ENCODE measurements at places on chromosomes 13 and 19.

DNA sequence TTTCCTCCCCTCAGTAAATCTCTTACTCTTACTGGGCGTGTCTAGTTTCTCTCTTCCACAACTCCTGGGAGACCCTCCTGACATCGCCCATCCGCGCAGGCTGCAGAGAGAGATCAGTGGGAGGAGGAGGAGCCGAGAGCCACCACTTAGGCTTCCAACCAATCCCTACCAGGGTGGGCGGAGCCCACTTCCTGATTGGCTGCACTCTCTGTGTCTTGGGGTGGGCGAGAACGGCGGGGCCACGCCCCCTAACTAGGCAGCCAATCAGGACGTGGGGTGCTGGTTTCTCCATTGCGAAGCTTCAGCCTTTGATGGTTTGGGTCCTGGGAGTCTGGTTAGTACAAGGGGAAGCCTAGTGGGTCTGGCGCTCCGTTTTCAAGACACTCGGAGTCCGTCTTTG, at the start of gene PMIS2:
Gene PMIS2 (plus strand): TSS at position 326 of the 400 bp plus-strand sequence. CDS start 87 bp downstream, outside the sequence.
- DNase-seq, result no peak

GRCh38 chr19:38385804-38386257, 2.0 kb downstream of the GGN start:
- no peak for DNase-seq

DNA sequence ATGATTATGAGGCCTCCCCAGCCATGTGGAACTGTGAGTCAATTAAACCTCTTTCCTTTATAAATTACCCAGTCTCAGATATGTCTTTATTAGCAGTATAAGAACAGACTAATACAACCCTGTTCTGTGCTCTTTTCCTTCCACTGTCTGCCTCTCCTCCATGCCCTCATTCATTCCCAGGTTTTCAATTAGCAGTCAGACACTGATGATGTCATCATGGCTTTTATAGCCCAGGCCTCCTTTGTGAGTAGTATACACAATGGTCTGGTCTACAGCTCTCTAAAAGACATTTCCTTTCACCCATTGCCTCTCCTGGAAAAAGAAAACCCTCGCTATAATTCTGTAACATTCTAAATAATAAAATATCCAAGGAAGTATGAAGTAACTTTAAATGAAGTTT, 25.5 kb downstream of the FGF14 start:
- no peak for DNase-seq

DNA sequence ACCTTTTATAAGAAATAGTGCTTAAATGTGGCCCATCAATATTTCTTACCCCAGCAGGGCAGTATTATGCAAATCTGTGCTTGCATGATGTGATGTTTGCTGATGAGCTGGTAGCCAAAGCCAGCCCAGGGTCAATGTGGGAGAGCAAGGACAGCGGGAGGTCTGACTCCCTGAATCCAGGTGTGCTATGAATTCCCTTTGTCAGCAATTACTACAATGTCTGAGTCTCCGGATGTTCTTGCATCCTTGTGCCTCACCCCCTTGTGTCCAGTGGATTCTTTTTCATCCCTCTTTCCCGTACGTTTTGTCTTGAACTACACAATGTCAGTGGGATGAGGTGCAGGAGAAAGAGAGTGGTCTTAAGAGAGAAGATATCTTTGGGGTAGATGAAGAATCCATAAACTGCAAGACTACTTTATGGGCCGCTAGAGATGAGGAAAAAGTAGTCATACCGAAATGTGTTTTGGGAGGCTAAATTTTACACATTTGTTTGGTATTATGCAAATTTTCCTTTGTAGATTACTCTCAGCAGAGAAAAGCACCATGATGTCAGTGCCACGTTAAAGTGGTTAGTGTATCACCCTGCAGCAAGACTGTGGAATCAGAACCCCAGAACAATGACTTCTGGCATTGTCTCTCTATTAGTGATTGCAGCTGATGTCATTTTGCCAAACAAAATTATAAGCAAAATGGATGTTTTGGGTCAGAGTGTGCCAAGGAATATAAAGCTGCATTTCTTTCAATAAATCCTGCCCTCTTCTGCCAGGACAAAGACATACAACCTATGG, 53.5 kb upstream of the TSHZ3 start:
- no peak for DNase-seq

GRCh38 chr13:37446503-37446902, 152.1 kb downstream of the POSTN start:
- DNase-seq, result no peak

DNA sequence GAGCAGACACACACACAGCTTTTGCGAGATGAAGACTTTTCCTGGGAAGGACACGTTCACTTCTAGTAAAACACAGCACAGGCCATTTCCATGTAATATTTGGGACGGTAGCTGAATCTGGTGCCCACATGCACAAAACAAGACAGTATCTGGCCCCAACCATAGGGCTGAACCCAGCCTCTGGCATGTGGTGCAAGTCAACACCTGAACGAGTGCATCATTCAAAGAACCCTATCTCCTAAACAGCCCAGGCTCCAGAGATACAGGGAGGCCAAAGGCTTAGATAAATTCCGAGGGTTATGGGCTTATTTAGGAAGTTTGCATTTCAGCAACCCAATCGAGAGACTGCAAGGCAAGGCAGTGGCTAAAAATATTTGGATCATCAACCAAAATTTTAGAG, 2.7 kb upstream of the TFDP1 start:
- DNase-seq, result no peak

DNA sequence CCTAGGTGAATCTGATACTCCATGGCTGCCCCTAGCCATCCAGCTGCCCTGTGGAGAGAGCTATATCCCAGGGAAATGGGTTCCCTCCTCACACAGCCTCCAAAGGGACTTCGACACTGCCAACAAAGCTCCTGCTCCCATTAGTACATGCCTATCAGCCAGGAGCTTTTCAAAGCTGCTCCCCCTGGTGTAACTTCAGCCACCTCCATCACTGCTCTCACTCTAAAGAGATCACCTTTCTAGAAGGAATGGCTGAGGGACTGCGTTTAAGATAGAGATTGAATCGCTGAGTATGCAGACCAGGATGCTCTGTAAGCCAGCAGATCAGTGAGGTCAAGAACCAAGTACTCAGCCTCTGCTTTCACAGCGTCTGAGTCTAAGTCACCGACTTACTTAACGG, 213.7 kb downstream of the NALCN start:
- DNase-seq, result no peak

GRCh38 chr19:46225558-46226004, 4.0 kb upstream of the IGFL1 start:
- DNase-seq, result no peak

DNA sequence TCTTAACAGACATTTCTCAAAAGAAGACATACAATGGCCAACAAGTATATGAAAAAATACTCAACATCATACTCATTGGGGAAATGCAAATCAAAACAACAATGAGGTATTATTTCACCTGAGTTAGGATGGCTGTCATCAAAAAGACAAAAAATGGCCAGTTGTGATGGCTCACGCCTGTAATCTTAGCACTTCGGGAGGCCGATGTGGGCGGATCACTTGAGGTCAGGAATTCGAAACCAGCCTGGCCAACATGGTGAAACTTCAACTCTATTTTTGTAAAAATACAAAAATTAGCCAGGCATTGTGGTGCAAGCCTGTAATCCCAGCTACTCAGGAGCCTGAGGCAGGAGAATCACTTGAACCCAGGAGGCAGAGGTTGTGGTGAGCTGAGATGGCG, 22.0 kb downstream of the CEACAM16 start:
- no peak for DNase-seq

GRCh38 chr19:44757735-44758505, 9.4 kb downstream of the BCL3 start:
- no peak for DNase-seq

- DNase-seq, result no peak
Measured at GRCh38 chr19:4997297-4997696, 28.4 kb downstream of the KDM4B start.

DNA sequence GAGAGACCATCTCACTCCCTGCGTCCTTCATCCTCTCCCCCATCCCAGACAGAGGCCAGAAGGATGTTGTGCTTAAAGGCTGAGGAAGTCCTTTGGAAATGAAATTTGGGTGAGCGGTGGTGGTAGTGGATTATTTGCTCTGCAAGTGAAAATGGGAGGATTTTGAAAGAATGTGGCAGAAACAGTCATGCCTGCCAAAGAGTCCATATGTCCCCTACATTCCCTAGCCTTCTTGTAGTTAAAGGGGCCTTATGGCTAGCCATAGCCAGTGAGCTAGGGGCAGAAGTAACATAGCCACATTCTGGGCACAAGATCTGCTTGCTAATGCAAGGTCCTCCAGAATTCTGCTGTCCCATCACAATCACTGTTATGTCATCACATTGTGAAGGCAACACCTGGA, 360.2 kb upstream of the TSHZ3 start:
- no peak for DNase-seq

DNA sequence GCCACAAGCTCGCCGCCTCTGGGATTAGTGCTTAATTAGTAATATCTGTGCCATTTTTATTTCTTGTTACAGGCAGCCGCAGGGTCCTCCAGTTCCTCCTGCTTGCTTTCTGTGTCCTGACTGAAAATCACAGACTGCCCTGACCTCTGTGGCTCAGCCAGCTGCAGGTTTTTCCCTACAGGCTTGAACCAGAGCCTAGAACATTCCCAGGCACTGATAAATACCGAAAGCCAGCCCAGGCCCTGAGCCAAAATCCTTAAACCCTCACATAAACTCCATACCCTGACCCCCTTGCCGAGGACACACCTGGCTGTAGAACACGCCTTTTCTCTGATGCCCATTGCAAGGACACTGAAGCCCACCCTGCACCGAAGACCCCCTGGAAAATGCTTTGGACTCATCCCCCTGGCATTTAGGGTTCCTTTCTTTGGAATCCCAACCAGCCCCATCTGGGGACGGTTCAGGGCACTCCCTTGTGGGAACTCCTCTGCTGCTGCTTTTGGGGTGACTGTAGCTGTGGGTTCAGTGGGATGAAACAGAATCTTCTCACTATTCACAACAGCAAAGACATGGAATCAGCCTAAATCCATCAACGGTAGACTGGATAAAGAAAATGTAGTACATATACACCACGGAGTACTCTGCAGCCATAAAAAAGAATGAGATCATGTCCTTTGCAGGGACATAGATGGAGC, 15.5 kb downstream of the DPP9 start:
- DNase-seq, result no peak

- DNase-seq, result no peak
Measured at GRCh38 chr13:106736941-106737340, 169.0 kb upstream of the ARGLU1 start.

GRCh38 chr19:41223431-41224234, 4.6 kb downstream of the AXL start:
- no peak for DNase-seq

- no peak for DNase-seq
Measured at GRCh38 chr19:28971049-28971448, 241.9 kb downstream of the UQCRFS1 start.

GRCh38 chr19:2111886-2112285, 15.2 kb downstream of the IZUMO4 start:
- DNase-seq, result no peak

DNA sequence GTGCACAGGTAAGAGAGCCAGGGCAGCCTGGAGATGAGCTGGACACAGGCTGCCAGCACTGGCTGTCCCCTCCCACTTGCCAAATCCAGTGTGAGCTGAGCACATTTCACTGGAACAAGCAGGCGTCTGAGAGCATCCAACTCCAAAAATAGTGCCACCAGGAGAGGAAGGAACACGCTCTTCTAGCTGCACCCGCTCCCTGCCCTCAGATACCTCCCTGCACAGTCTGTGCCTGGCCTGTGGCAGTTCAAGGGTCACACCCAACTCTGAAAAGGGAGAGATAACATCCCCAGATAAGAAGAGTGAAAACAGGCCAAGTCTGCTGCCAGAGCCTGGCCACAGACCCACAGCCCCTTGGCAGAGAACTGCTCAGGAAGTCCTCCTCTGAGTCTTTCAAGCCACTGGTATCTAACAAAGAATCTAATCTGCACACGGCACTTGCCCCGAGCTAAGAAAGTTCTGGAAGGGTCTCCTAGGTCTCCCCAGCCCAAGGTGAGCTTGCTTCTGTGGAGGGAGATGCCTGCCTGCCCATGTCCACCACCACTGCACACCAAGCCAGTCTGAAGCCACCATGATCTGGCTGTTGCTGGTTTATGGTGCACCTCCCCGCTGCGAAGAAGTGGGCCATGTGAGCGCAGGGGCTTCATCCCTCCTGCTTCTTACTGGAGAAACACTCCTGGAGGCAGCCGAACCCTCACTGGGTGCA, 14.7 kb downstream of the ELL start:
- DNase-seq, result no peak

- peak; percentile 69 for DNase-seq
Measured at GRCh38 chr19:46748325-46749109, 2.3 kb upstream of the STRN4 start.

DNA sequence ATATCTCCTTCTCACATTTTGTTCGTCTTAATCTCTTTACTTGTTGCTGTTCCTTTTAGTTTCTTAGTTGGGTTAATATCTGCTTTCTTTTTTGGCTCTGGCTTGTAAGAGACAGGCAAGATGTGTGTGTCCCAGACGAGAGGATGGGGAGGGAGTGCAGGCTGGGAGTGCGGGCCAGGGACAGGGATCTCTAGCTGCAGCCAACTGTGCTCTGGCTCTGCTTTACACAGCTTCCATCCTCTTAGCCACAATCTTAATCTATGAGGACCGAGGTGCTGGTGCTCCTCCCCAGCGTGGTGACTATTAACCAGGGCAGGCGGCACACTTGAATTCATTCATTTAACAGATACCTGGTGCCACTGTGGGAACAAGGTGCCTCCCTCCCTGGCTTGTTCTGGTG, 70.9 kb upstream of the WASF3 start:
- DNase-seq, result no peak

- DNase-seq, result peak; percentile 43
Measured at GRCh38 chr19:29836409-29836825, 24.6 kb downstream of the CCNE1 start.

DNA sequence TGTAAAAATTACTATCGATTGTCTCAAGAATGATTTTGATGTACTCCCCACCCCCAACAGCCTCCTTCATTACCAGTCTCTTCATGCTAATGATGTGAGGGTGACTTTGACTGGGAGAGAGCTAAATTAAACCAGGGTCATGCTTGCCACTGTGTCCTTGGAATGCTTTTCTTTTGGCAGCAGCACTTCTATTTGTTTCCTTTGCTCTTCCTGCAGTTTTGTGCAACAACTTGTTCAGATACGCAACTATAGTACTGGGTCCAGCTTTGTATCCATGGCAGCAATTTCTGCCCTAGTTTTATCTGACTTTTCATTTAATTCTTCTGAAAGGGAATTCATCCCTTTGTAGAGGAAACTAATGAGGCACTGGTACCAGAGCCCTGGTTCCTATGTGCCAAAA, 2792.1 kb downstream of the PCDH9 start:
- DNase-seq, result no peak

GRCh38 chr19:35063940-35064818, 22.7 kb downstream of the HPN start:
- no peak for DNase-seq

GRCh38 chr19:40524133-40524549, 52.5 kb upstream of the SHKBP1 start:
- no peak for DNase-seq

DNA sequence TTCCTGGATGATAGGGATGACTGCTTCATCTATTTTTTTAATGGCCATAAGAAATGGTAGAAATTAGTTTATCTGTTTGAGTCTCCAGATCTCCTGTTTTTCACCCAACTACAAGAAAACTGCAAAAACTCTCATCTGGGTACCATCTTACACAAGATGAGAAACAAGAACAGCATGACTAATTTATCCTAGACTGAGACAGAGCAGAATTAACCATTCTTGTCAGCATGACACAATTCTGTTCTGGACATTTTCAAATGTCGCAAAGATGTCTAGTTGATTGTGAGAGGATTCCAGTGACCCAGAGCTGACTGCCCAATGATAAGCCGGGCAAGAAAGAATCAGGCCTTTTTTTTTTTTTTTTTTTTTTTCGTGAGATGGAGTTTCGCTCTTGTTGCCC, 12.8 kb downstream of the ZNF43 start:
- DNase-seq, result no peak

- DNase-seq, result no peak
Measured at GRCh38 chr19:40465025-40465556, 454 bp downstream of the BLVRB start.
